ENCODE measurements at places on chromosomes 11 and 22.

- no peak for DNase-seq
These were observed 801.7 kb downstream of the TBC1D22A start for GRCh38 chr22:47564158-47564450.

DNA sequence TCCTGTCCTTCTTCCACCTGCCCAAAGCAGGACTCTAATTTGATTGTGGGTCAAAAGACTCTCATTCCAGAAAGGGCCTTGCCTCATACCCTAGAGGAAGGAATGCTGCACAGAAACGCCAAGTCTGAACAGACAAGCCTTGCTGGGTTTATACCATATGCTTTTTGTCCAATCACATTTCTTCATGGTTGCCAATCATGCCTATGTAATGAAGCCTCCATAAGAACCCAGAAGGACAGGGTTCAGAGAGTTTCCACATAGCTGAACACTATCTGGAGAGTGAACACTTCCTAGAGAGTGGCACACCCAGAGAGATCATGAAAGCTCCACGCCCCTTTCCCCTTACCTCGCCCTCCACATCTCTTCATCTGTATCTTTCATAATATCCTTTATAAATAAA is 4.8 kb upstream of the SAA2 start:
- DNase-seq = no peak

DNA sequence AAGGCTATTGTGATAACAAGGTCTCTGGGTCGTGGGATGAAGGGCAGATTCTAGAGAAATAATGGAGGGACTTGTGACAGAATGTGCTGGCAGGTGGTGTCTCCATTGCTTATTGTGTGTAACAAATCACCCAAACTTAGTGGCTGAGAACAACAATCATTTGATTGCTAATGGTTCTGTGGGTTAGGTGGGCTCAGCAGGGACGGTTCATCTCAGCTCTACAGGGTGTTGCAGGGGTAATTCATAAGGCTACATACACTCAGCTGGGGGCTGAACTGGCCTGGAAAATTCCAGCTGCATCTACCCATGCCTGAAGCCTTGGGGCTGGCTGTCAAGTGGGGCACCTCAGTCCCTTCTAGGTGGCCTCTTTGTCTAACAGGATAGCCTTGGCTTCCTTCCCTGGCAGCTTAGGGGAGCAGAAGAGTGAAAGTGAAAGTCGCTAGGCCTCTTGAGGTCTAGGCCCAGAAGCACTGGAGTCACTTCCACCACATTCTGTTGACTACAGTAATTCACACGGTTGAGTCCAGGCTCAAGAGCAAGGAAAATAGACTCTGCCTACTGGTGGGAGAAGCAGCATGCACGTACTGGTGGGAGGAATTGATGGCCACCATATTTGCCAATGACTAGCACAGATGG is 308.9 kb downstream of the MN1 start:
- no peak for DNase-seq

GRCh38 chr22:30186510-30186909 is 60.0 kb downstream of the LIF start:
- no peak for DNase-seq

DNA sequence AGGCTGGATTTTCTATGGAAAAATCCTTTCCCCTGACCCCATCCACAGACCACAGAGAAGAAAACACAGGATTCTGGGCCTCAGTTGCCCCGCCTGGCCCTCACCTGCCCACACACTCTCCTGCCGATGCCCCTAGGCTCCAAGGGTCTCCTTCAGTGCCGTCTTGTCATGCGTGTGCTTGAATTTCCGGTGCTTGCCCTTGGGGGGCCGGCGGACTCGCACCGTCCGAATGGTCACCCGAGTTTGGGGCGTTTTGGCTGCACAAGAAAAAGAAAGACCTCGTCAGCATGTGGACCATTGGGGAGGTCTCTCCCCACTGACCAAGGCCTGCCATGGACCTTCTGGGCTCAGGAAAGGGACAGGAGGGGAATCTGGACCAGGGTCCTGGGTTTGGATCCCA is 19.2 kb downstream of the PDGFB start:
- DNase-seq = no peak

DNA sequence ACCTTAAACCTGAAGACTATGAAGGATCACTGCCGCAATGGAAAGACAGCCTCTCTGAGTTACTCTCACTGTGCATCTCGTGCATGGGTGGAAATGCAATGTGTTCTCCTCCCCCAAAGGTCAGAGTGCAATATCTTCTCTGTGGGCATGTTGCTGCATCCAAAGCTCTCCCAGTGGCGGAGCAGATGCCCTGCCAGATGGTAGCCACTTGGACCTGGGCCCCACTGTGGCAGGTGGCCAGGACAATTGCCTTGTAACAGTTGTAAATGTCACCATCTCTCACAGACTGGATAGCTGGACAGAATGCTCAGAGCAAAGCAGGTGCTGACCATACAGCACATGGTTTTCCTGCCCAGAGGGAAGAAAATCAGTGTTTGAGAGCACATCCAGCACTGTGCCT is 542.0 kb downstream of the FAM181B start:
- DNase-seq = no peak

DNA sequence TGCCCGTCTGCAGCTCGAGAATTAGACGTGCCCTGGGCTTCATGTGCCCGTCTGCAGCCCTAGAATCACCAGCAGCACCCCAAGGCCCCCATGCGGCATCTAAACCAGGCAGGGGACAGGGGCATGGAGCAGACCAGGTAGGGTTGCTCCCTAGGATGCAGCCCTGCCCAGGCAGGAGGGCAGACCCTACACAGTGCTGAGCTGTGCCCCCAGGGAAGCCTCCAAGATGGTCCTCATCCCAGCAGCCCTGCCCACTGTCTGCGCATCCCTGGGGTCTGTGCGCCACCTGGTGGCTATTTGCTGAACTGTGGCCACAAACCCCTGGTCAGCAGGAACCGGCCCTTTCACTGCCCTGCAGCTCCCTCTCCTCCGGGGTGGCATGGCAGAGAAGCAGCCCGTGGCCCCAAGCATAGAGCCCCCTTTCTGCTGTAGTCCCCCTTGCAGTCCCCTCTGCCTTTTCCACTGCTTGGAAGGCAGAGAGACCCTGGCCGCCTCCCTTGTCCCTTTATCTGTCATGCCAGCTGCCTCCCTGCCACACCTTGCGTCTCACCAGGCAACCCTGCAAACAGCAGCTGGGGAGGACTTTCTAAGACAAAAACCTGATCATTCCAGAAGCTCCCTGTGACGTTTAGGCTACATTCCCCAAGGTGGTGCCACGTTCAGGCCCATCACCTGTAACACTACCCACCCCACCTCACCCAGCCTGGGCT is 86.6 kb downstream of the KCNQ1 start:
- peak; percentile 20 for DNase-seq

DNA sequence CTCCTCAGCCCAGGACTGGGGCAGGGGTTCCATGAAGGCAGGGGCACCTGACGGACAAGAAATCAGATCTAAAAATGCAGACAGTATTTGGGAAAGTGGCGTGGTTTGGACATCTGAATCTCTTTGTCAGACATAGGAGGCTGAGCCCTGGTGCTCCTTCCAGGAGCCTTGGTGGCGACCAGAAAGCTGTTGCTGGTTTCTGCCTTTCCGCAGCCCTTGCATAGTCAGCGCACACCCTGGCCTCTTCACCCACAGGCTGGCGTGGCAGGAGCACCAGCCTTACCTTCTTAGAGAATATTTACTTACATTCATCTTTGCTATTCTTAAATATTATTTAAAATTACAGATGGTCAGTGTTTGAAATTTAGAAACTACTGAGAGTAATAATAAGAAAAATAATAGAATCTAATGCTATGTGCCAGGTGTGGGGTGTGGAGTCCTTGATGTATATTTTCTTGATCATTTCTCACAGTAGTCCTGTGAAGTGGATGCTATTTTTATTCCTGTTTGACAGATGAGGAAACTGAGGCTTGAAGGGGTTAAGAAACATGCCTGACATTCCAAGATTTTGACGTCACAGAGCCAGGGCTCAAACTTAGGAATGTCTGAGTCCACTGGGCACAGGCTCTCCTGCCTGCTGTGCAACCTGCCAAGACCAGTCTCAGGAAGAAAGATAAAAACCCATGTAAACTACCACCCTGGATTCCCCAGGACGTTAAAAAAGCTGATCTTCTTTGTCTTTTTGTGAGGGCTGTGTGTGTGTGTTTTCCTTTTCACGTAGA is 51.6 kb downstream of the TBC1D22A start:
- no peak for DNase-seq

DNA sequence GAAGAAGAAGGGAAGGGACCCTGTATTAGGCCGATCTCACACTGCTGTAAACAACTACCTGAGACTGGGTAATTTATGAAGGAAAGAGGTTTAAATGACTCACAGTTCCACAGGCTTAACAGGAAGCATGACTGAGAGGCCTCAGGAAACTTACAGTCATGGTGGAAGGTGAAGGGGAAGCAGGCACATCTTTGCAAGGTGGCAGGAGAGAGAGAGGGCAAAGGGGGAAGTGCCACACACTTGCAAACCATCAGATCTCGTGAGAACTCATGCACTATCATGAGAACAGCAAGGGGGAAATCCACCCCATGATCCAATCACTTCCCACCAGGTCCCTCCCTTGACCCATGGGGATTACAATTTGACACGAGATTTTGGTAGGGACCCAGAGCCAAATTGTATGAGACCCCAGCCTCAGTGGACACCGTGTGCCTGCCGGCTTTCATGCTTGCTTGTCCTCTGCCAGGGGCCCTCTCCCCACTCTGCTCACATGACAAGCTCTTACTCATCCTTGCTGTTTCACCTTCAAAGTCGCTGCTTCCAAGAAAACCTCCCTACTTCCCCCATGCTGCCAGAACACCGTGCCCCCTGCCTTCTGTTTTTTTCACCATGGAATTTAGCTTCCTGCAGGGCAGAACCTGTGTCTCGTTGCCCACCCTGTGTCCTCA is 23.3 kb upstream of the PPFIA1 start:
- DNase-seq = no peak

DNA sequence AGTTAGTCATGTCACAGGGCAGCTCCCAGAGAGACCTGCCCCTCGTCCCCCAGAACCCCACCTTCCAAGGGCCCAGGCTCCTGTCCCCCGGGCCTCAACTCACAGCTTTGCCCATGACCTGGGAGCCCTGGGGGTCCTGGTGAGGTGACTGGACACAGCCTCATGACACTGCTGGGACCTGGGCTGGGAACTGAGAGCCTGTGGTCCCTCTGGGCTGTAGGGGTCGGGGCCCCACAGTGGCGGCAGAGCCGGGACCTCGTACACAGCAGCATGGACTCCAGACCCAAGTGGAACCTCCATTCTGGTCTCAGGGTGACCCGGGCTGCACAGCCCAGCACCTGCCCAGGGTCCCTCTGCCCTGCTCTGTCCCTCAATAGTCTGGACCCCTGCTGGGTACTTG is 6.9 kb downstream of the APOBEC3A start:
- no peak for DNase-seq

- peak; percentile 72 for DNase-seq
These were observed 46.2 kb downstream of the BLID start for GRCh38 chr11:122069707-122070360.

DNA sequence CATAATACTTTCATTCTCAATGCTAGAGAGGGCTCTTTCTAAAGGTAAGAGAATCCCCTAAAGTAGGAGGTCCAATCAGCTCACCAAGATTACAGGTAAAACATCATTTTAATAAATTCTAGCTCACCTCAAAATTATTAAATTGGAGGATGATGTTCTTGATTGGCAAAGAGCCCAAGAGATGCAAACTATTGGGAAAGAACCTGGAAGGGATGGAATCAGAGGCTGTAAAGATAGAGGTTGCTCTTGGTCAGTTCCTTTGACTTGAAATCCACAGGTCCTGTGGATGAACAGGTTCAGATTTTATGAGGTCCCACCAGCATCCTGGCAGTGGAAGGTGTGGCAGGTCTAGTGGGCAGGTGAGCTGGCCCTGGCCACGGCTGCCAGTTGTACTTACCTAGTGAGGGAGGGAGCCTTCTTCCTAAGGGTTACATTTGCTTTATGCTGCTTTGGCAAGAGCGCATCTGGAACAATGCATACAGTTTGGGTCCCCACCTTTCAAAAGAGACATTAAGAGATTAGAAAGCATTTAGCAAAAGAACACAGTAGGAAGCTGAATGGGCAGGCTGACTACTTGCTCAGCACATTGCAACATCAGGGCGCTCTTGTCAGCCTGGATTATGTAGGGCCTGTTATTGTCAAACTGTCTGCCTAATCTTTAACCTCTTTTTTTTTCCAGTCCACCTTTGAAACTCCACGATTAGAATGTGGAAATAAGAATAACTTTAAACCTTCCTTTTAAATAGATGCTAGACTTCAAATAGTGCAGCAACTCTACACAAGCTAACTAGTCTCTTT is 97.0 kb downstream of the RDX start:
- no peak for DNase-seq

- DNase-seq = no peak
These were observed 20.9 kb upstream of the MPPED1 start for GRCh38 chr22:43390872-43391271.

GRCh38 chr11:68927280-68928135 is 23.8 kb downstream of the IGHMBP2 start:
- no peak for DNase-seq

GRCh38 chr11:73198677-73199076 is 19.4 kb upstream of the P2RY2 start:
- DNase-seq = no peak

- DNase-seq = no peak
These were observed 47.7 kb downstream of the TRIOBP start for GRCh38 chr22:37744589-37744988.

- DNase-seq = no peak
These were observed 366.0 kb upstream of the PDGFD start for GRCh38 chr11:104529906-104530305.

DNA sequence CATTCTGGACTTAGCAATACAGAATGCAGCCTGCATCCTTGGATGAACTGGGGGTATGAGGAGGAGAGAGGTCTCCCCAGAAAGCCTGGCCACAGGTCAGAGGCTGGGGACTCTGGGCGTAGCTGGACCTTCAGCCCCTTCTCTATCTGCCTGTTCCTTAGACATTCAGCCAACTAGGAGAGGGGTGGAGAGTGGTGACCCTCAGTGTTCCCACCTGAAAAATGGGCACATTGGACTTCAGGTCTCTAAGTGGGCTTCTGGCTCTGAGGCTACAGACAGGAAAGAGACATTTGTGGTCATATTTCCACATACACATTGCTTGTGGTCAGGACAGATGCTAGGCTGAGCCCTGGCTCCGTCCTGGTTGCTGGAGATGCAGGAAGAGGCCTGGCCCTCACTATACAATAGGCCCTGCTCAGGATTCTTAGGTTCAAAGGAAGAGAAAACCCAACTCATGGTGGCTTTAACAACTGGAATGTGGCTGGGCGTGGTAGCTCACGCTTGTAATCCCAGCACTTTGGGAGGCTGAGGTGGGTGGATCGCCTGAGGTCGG is 30.1 kb upstream of the CBX7 start:
- no peak for DNase-seq

- DNase-seq = no peak
These were observed 91.7 kb downstream of the TP53I11 start for GRCh38 chr11:44858796-44859527.

- DNase-seq = no peak
These were observed 194.2 kb upstream of the PLET1 start for GRCh38 chr11:112454841-112455240.

Measured in AG04450 (cell line).